HAP-1 (cell line): ENCODE measurements at places on chromosomes 1 and 21.

GRCh38 chr1:65172936-65173690 is 25.1 kb downstream of the AK4 start:
- no peak for DNase-seq

GRCh38 chr1:114286179-114286578 is 132.5 kb upstream of the SYT6 start:
- DNase-seq = no peak

DNA sequence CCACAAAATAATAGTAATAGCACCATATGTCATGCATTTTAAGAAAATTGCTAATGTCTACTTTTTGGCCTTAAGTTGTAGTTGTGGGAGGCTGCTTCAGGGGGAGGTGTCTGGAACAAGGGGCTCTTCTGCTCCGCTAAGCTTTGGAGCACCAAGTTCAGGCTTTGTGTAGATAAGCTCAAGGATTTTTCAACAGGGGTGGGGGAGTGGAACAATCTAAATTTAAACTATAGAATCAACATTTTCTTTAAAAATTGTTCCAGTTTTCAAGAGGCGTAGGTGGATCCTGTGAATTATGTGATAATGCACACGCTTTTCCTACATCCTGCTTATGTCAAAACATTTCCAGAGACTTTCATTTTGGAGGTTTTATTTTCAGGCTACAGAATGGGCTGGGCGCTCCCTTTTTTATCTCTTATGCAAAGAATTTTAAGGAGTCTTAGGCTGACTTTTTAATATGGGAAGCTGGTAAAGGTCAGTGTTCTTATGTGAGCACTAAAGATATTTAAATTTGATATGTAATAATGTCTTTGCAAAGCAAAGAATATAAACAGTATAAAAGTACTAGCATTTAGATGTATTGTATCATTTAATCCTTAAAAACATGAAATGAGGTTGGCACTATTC is 9.9 kb downstream of the ATP1A1 start:
- no peak for DNase-seq

DNA sequence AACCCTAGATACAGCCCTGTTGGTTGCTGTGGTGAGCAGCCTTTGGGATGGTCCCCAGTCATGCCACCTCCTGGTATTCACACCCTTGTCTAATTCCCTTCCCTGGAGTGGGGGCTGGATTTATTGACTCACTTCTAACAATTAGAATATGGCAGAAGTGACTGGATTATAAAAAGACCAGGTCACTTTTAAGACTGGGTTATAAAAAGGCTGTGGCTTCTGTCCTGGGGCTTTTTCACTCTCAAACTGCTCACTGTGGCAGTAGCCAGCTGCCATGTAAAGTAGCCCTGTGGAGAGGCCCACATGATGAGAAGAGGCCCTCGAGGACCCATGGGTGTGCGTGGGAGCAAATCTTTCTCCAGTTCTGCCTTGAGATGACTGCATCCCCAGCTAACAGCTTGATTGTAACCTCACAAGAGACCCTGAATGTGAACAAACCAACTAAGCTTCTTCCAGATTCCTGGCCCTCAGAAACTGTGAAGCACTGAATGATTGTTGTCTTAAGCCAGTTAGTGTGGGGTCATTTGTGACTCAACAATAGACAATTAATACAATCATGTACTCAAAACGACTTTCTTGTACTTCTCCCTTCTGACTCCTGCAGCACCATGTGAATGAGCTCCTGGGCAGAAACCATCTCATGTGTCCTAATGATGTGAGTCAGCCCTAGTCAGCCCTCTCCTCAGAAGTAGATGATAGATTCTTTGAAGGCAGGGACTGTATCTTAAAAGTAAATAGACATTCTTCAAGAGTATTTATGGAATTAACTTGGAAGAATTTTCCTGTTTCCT is 234.9 kb downstream of the TNR start:
- DNase-seq = no peak

DNA sequence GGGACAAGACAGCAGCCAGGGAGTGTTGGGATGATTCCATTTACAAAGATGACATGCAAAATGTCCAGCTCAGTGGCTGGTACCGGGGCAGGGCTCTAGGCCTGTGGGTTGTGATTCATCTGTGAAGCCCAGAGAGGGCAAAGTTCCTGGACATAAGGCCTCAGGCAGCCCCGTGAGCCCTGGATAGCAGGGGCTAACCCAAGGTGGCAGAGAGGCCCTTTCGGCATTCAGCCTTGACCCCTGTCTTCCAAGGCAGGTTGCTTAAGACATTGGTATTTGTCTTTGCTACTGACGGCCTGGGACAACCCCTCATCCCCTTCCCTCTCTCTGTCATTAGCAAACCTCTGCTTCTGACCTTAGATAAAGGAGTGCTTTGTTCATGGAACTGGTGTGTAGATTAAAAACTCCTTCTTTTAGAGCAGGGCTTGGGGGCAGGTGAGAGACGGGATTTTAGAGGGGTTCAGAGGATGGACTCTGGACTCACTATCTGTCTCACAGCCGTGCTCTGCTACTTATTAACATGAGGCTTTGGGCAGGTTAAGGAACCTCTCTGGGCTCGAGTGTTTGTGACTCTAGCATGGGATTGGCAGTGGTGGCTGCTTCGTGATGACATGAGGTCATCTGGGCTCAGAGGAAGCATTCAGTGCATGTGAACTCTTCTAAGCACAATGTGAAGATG is 36.3 kb downstream of the TMEM51 start:
- DNase-seq = no peak

DNA sequence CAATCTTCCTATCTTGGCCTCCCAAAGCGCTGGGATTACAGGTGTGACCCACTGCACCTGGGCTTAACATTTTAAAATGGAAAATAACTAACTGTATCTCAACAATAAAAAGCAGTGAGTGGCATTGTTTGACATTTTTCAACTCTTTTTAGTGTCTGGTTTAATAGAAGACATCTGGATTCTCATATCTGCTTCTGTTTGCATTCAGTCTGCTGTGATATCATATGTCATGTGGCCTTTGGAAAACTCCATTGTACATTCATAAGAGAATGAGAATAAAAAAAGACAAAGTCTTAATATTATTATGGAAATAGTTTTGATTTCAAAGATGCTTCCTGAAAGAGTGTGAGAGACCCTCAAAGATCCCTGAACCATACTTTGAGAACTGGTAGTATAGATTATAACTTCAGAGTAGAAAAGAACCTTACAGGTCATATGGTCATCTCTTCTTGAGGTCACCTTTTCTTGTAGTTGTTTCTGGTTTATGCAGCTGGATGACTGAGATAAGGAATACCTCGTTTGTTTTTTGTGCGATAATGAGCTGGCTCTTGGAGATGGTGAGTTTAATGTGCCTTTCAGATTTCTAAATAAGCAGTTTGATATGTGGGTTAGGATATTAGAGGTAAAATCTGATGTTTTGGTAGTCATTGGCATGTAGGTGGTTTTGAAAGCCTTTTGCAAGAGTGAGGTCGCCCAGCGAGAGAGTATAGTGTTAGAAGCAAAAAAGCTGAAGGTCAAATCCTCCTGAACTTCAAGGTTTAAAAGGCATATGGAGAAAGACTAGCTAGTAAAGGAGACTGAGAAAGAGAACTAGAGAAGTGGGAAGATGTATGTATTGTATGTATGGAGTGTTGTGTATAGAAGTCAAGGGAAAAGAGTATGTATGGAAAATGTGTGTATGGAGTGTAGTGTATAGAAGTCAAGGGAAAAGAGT is 17.2 kb downstream of the CEP350 start:
- no peak for DNase-seq

DNA sequence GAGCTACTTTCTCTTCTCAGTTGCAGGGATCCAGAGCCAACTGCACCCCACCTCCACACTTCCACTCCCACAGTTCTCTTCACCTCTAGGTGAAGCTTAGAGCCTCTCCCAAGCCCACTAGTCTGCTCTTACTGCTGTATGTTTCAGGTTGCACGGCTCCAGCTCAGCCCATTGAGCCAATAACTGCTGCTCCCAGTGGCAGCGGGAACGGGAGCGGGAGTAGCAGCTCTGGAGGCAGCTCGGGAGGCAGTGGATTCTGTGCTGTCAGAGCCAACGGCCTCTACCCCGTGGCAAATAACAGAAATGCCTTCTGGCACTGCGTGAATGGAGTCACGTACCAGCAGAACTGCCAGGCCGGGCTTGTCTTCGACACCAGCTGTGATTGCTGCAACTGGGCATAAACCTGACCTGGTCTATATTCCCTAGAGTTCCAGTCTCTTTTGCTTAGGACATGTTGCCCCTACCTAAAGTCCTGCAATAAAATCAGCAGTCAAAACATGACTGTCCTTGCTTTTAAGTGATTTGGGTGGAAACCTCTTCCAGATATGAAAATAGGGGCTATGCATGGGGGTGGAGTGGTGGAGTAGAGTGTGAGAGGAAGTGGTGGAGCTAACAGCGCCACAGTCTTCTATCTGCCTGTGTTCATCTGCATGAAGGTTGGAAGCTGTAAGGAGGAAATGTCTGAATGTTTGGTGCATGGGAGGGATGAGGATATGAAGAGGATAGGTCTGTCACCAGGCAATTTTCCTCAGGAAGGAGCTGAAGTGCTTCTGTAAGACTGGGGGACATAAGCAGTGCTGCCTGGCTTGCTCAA is 29.6 kb downstream of the CHIA start:
- DNase-seq = no peak

- DNase-seq = peak; percentile 43
Observed at GRCh38 chr1:25037174-25038074, 107.3 kb upstream of the RUNX3 start.

DNA sequence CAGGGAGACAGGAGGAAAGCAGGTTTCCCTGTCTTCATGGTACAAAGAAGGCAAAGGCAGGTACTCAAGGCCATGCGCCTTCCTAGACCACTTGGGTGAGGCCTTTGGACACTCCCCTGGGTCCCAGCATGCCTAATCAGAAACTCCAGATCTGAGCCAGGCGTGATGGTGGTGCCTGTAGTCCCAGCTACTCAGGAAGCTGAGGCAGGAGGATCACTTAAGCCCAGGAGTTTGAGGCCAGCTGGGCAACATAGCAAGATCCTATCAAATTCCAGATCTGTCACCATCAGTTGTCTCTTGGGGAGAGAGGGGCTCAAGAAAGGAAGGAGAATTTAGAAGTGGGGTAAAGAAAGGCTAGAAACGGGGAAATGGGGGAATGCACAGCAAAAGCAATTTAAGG is 96.3 kb upstream of the SLC25A33 start:
- no peak for DNase-seq

DNA sequence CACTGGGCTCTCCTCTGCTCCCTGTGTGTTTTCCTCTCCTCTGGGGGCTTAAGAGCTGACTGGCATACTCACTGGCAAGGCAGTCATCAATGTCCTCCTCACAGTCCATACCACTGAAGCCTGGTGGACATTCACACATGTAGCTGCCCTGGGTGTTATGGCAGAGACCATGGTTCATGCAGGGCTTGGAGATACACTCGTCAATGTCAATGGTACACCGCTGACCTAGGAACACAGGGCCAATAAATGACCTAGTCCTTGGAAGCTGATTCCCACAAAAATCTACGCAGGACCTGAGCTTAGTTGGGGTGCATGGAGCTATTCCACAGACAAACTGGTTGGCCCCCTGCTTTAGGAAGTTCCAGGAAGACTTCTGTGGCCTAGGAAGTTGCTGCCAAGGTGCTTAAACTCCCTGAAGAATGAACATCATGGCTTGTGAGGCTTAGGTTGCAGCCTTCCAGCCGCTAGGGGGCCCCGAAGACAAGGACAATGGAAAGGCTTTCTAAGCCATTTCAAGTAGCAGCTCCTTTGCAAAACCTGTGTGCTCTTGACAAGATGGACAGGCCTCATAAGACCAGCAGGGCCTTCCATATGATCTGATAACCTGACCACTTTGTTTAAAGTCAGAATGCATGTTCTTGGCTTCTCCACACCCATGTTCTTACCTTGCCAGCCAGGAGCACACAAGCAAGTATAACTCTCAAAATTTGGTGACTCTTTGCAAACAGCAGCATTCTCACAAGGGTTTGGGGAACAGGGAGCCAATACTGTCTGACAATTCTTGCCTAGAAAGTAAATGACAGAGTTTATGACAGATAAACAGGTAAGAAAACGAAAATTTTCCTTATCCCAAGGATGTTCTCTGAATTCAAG is 52.3 kb upstream of the ADAM30 start:
- DNase-seq = peak; percentile 68

DNA sequence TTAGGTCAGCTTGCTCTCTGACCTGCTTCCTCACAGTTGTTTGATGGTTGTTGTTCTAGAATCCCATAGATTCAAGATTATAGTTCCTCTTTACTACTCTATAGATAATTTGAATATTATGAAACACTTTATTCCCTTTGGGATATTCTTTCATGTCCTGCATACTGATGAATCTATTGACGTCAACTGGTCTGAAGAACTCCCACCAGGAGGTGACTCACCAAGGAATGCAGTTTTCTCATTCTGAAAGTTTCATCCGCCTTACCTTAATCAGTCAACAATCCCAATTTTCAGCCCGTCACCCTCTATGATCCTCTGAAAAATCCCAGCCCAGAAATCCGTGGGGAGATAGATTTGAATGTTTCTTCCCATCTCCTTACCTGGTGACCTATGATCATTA is 834.1 kb upstream of the PRMT6 start:
- DNase-seq = no peak

DNA sequence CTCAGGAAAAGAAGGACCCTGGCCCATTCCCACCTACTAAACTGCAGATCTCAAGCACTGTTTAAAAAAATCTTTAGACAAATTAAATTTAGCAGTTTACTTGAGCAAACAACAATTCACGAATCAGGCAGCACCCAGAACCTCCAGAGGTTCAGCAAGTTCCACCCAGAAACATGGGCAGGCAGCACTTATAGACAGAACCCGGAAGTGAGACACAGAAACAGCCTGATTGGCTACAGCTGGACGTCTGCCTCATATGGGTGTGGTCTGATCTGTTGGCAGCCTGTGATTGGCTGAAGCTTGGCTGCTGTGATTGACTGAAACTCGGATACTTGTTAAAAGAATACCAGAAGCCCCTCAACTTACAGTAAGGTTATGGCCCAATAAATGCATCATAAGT is 34.7 kb upstream of the COL6A2 start:
- DNase-seq = no peak

DNA sequence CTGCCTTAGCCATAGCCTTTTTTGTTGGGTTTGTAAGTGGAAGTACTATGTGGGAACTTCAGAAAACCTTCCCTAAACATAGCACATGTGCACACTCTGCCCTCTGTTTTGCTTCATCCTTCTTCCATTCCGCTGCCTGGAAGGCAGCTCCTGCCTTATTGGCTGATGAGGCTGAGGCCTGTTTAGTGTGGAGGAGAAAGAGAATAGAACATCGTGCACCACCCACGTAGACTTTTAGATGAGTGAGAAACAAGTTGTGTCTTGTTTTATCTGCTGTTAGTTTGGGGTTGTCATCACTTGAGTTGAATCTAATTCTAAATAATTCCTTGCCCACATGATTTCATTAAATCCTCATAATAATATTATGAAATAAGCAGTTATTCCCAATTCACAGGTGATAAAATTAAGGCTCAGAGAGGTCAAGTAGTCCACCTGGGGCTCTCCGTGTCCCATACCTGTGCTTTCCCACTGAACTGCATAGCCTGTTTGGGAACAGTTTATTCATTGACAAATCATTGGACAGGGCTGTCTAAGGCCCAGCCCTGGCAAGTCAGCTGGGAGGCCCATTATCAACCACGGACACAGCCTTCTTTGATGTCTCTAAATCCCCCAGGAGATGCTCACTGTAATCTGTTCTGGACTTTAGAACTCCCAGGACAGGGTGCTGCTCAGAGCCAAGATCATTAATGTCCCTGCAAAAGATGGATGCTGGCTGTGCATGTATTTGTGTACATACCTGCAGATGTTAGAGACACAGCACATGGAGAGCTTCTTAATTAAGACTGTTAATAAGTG is 93.0 kb downstream of the ABCA4 start:
- DNase-seq = no peak
